ENCODE measurements at places on chromosomes 2 and 18. TPM values are rescaled to one million over a fixed set of nuclear protein-coding genes. Genes with fewer than 3 reads are reported as not detected.

DNA sequence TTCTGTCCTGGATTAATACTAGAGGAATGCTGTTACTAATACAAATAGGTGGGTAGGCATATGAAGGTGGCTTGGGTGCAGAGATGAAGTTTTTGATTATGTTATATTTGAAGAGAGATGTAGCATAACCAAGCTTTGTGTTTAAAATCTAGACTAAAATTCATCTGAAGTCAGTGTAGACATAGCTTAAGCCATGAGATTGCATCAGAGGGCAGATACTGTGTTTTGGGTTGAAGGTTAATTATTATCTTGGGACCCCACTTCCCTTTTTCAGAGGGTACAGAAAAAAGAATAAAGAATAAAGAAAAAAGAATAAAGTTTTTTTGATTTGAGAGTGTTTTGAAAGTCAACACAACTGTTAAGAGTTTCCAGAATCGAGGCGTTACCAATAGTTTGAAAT lies 13.0 kb downstream of the PPM1B start:
- DNase-seq = no peak

- DNase-seq = peak; percentile 93
These were observed 250.6 kb downstream of the PTPRM start for GRCh38 chr18:7817575-7818230.

GRCh38 chr2:138658187-138658894 lies 121.8 kb downstream of the NXPH2 start:
- no peak for DNase-seq

DNA sequence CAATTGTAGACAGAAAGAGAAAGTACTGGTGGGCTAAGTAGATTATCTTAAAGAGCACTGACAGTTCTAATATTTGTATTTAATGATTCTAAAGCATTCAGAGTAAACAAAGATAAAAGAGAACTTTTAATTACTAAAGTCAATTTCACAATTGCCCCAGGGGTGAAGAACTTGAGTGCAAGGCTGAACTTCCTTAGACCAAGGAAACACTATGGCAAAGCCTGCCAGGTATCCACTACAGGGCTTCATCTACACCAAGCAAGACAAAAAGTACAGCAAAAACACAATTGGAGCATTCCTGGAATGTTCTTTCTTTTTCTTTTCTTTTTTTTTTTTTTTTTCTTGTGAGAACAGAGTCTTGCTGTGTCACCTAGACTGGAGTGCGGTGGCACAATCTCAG lies 46.9 kb upstream of the NDUFV2 start:
- DNase-seq = no peak

- no peak for DNase-seq
These were observed 14.4 kb upstream of the IGFBP2 start for GRCh38 chr2:216618785-216619184.

- no peak for DNase-seq
These were observed 494.7 kb upstream of the FAM98A start for GRCh38 chr2:34093790-34094189.

GRCh38 chr2:8028981-8029380 lies 652.9 kb upstream of the ID2 start:
- no peak for DNase-seq

DNA sequence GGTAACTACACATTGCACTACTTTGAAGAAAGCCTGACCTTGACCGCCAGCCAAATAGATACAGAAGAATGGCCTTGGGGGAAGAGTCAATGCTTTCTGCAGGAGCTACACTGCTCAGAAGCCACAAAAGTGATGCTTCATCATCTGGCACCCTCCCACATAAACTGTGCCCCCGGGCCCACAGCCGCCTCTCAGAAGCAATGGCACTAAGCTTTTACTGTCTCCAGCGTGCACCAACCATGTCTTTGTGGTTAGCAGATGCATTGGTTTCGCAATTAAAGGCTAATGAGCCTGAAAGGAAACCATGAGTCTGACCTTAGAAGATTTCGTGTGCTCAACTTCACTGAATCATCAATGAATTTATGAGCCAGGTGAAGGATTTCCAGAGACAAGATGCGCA lies 209.4 kb upstream of the TRIB2 start:
- DNase-seq = no peak

DNA sequence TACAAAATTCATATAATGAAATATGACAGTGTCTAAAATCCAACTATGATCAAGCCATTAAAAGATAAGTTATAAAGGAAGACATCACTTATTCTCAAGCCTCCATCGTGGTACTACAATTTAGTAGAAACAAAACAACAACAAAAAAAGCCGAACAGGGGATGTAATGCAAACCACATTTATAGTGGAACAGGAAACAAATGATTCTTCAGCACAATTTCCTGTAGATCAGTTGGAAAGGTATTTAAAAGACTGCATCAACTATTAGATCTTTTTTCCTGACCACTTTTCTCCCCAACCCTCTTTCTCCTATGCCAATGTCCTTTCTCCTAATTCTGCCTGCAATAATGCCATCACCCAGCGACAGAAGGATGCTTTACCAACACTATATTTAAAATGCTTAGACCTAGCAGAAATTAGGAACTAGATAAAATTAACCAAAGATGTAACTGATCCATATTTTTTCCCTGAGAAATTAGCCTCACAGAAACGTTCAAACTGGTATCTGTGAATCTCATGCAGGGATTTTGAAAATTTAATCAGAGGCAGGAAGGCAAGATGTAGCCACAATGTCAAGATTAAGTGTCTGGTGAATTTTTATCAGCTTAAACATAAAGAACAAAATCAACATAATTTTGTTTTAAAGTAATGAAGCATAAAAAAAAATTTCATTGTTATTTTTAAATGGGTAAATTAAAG lies 271.4 kb downstream of the TCF4 start:
- DNase-seq = peak; percentile 65

DNA sequence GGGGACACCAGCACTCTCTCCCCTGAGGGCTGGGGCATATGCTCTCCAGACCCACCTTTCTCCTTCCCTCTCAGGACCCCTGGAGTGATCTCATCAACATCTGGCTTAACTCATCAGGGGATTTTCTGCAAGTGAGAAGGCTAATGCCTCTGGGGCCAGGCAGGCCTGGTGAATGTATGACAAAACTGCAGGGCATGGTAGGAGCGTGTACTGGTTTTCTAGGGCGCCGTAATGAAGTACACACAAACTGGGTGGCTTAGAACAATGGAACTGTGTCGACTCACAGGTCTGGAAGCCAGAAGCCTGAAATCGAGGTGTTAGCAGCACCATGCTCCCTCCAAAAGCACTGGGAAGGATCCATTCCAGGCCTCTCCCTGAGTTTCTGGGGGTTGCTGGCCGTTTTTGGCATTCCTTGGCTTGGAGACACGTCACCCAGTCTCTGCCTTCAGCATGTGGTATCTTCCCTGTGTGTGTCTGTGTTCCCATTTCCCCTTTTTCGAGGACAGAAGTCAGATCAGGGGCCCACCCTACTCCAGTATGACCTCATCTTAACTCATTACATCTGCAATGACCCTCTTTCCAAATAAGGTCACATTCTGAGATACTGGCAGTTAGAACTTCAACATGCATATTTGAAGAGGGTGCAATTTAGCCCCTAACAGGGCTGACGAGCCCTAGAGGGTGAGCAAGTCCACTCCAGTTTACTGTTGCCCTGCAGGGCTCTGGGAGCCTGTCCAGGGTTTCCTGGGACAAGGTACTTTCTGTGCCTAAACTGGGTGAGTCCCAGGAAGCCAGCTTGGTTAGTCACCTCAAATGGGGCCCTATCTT lies 45.5 kb upstream of the CAB39 start:
- no peak for DNase-seq

DNA sequence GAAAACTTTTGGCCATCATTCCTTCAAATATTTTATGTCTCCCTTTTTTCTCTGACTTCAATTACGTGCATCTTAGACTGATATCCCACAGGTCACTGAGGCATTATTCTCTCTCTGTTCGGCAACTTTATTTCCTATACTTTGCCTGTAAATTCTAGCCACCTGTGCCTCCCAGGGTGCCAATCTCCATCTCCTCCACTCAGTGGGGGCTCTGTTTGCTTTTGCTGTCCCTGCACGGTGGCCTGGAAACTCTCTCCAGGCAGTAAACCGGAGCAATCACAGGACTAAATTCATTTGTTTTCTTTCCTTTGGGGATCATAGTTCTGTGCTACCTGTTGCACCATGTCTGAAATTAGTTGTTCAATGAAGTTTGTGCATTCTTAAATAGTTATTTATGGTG lies 9.6 kb upstream of the MTLN start:
- no peak for DNase-seq

The IFT172 gene
- total RNA-seq = 25.9 TPM

The MYCN gene
- 15.6 TPM for total RNA-seq

The KIF3C gene
- 6.3 TPM for total RNA-seq

The SP9 gene
- total RNA-seq = 3.3 TPM

The RNU2-63P gene
- total RNA-seq = not detected

The IL1R2 gene
- 15.6 TPM for total RNA-seq

Data from skin of body (tissue), 3 donors.